ENCODE measurements at places on chromosomes 7 and 10.
A peak's percentile ranks its signal among the peaks of the same experiment; 100 is the strongest.

DNA sequence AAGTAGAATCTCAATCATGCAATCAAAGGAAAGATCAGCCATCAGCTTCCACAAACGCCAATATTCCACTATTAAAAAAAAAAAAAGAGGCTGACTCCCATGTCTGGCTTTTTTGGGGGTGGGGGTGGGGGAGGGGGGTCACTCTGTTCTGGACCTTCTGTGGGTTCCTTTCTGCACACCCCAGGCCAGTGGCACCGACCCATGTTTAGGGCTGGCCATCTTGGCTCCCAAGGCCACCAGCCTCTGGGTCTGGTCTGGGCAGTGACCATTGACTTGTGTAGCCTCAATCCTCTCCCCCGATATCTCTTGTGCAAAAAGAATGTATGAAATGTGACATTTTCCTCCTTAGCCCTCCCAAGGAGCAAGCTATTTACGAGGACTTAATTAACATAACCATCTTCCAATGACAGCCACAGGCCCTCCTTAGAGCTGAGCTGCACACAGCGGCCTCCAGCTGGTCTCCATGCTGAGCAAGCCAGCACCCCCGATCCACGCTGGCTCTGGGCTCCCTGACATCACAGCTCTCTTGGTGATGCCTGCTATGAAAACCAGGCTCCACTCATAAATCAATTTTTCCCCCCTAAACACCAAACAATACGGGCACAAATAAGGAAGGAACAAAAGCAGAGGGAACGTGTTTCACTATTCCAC is 100.1 kb downstream of the ZRANB1 start:
- no peak for DNase-seq

- no peak for DNase-seq
These were observed 19.6 kb upstream of the SEPTIN7 start for GRCh38 chr7:35781200-35781701.

DNA sequence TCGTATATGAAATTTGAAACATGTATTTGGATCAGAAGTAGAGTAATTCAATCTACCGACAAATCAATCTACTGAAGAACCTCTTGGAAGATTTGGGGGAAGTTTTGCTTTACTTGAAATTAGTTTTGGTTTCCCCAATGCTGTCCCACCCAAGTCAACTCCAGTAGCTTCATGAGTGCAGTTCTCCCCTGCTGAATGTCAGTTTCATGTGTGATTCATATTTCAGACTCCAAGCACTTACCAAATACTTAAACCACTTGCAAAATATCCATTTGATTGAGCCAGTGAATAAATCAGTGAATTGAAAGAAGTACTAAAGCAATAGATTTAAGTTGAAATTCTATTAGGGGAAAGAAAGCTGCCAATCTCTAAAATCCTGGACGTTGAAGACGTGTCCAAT is 9.3 kb downstream of the CALML5 start:
- no peak for DNase-seq

GRCh38 chr7:101527844-101528667 is 101.0 kb downstream of the MYL10 start:
- DNase-seq = no peak

- DNase-seq = no peak
These were observed 57.3 kb upstream of the APBB1IP start for GRCh38 chr10:26380815-26381214.

DNA sequence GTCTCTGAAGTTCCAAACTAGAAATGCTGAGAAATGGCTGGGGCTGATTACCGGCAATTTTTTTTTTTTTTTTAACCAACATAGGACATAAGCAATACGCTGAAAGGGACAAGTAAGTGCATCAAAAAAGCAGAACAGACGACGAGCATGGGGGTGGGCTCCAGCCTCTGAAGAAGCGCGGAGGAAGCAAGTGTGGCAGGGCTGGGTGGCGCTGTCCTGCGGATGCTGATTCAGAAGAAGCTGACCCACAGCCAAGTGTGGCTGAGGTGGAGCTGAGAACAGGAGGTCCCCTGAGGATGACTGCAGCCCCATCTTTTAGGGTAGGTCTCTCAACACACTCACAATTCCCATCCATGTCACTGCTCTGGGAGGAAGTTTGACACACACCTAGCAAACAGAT is 65.6 kb downstream of the CTBP2 start:
- no peak for DNase-seq

DNA sequence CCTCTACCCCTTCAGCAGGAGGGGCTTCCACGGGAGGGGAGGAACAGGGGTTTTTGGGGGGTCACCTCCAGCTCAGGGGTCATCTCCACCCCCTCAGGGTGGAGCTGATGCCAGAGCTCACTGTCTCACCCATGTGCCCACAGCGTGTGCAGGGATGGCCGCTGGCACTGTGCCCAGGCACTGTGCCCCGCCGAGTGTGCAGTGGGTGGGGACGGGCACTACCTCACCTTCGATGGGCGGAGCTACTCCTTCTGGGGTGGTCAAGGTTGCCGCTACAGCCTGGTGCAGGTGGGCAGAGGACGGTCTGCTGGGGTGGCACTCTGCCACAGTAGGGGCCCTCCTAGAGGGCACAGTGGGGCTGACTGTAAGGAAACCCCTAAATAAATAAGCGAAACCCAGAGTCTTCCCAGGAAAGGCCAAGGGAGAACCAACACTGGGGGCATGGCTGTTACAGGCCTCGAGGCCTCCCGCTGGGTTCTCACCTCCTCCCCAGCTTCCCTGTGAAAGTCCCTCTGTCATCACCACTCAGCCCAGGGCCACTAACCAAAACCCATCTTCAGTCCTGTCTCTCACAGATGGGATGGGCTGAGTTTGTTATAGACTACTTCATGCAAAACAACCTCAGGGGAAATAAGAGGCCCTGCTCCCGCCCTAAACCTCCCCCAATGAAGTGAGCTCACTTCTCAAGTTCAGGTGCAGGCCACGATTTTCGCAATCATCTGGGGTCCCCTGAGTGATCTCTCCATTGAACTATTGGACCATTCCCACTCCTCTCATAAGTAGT is 7.4 kb upstream of the ZNF467 start:
- no peak for DNase-seq

GRCh38 chr10:10853954-10854353 is 163.7 kb upstream of the CELF2 start:
- DNase-seq = no peak

DNA sequence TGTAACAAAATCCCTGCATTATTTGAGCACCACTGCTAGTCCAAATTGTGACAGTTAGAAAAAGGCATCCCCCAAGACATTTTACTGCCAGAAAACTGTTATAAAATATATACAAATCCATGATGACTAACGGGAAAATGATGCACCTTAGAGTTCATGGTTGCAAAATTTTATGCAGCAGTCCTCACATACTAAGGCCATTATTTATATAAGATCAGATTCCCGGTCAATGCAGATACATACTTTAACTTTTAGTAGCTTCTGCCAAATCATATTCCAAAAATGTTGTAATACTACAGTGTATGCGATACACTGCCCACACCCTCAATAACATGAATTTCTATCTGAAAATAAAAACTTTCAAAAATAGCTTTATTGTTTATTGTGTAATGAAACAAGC is 239.9 kb upstream of the ZNF32 start:
- peak; percentile 88 for DNase-seq

DNA sequence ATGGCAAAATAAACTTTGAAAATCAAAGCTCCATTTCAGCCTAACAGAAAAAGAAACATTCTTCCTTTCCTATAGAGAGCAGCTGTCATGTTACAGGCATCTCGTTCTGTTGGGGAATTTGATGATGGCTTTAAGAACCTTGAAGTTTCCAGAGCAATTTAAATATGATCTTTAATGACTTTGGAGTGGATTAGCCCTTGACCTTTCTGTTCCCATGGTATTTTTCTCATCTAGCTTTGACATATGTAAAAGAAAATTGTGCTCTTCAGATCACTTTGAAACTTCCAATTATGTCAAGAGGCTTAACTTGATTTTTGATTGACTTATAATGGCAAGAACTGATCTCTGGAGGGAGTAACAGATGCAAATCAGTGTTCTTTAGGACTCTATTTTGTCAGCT is 157.6 kb upstream of the SEMA3E start:
- no peak for DNase-seq

- DNase-seq = no peak
These were observed 7.9 kb downstream of the MALSU1 start for GRCh38 chr7:23306936-23307521.

- no peak for DNase-seq
These were observed 51.9 kb downstream of the LAMB4 start for GRCh38 chr7:108078211-108078673.

- DNase-seq = peak; percentile 83
These were observed 14.3 kb downstream of the JAZF1 start for GRCh38 chr7:28165961-28166955.

- DNase-seq = no peak
These were observed 1.3 kb downstream of the ITPRIP start for GRCh38 chr10:104336821-104337467.

- no peak for DNase-seq
These were observed 21.6 kb downstream of the DNTT start for GRCh38 chr10:96325719-96326373.

DNA sequence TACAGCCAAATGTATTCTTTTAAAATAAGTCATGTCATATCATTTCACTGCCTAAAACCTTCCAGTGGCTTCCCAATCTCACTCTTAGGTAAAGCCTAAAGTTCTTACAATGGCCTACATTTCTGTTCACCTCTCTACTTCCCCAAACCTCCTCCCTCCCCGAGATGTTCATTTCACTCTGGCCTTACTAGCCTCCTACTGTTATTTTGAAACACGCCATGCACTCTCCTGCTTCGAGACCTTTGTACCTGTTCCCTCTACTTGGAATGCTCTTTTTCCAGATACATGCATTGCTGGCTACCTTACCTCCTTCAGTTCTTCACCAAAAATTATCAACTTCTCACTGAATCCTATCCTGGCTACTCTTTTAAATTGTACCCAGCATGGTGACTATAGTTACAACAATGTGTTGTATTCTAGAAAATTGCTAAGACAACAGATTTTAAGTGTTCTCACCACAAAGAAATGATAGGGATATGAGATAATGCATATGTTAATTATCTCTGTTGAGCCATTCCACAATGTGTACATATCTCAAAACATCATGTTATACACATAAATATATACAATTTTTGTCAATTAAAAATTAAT is 50.6 kb upstream of the STRIP2 start:
- DNase-seq = no peak

DNA sequence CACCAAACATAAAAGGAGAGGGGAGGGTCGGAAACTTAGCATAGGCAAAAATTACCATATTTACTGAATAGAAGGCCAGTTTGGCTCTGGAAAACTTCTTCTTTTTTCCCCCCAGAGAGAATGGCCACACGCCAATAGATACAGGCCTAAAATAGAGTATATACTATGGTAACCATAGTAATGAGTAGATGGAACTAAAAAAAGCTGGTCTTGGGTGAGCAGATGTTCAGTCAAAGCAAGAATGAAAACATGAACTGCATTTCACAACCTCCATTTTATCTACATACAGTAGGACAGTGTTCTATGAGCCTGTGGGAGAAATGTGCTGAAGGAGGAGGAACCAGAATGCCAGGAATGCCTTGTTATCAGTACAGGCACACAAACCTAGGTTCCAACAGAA is 141.7 kb upstream of the SEMA3A start:
- no peak for DNase-seq

DNA sequence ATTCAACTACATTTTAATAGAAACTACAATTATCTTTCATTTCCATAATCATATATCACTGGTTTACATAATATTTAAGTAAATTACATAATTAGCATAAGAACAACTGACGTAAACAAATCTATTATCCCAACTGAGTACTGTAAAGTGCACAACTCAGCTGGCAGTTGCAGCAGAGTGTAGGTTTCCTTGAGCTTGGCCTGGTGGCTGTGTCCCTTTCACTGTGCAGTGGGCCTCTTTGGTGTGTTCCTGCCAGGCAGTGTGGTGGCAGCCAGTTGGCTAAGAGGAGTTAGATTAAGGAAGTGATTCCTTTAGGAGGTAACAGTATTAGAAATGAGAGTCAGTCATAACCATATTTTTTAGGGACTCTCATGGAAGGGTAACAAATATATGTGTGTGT is 7.0 kb downstream of the NRG3 start:
- DNase-seq = no peak

DNA sequence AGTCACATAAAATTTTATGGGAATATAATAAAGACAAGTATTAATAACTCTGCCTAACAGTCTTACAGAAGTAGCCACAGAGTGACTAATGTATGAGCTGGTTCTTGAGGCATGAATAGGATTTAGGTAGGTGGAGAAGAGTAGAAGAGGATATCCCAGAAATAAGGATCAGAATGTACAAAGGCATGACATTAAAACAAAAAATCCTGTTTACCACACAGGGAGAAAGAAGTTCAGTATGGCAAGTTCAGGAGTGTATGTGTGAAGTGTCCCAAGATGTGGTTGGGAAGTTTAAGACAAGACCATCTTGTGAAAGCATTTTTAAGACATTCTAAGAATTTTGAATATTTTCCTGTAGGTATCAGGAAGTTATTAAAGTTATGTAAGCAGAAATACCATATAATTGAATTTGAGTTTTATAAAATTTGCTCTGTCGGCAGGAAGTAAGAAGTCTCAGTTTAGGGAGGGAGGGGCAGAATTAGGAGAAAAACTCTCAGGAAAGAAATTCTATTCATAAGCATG is 64.7 kb upstream of the CAV2 start:
- peak; percentile 83 for DNase-seq

DNA sequence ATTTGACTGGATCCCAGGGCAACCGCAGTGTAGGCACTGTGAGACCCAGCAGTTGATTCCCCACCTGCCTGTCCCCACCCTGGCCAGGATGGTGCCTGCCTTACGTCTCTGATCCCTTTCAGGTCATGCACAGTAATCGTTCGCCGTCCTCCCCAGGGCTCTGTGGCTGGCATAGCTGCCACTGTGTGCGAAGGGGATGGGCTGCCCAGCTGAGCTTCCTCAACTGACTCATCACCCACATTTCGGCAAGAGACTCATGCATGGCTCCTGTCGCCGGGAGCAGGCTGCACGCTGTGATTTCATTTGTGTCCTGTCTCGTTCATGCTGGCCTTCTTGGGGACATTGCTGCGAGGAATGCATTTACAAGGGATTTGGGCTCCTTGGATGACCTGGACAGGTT is 252.4 kb downstream of the KLF6 start:
- DNase-seq = no peak

GRCh38 chr10:114593816-114594468 is 64.1 kb downstream of the ABLIM1 start:
- no peak for DNase-seq

DNA sequence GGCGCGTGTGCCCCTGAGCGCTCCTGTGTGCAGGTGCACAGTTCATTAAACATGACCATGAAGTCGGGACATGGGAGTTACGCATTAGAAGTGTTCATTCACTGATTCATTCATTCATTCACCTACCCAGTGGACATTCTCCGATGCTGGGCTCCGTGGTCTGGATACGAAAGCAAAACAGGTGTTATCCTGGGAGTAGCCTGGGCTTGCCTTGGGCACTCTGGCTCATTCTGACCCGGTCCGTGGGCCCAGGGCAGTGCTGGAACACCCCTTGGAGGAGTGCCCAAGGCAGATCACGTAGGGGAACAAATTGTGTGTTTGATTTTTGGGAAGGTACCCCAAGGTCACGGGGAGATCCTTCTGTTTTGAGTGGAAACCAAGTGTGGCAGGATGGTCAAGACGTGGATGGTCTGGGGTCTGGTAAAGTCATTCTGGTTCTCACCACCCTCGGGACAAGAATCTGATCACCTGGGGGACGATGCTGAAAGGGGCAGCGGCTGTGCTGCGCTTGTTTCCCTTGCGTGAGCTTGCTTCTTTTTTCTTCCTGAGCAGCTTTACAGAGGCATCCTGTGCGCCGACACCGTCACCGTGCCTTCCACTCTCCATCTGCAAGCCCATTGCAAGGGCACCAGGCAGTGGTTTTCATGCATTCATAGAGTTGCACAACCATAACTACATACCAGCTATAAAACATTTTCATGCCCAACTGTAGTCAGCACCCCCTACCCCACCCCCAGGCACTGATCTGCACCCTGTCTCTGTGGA is 10.1 kb downstream of the ELFN1 start:
- DNase-seq = no peak
